ENCODE measurements at places on chromosomes 7 and 10.
A peak's percentile ranks its signal among the peaks of the same experiment; 100 is the strongest.

DNA sequence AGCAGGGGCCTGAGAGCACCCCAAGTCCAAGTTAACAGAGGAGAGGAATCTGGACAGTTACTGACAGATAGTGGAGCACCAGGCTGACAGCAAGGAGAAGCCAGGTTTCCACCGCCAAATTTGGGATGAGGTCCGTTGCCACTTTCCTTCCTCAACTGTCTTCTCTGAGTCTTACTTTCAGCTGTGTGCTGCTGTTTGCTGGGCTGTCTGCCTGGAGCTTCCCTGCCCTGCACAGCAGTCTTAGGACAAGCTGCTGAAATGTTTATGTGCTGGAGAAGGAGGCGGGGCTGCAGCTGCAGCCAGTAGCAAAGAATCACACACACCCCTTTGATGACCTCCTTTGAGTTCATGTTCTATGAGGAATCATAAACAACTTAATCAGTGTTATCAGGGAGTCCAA is 17.4 kb upstream of the CYP3A7 start:
- no peak for DNase-seq

- no peak for DNase-seq
Measured at GRCh38 chr10:77576007-77576367, 61.6 kb downstream of the KCNMA1 start.

DNA sequence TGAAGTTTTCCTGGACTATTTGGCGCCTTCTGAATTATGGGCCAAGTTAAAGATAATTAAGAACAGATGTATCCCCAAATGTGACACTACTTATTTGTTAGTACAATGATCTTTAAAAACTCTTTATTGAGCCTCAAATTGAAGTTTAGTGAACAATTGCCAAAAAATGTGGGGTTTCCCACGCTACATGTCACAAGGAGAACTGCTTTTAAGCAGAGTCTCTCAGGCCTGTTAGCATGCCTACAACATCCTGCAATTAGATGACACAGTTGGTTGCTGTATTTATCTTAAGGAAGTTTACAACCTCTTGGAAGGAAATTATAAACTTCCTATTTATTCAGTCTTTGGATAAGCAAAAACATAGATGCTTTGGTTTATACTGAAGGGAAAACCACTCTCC is 733.0 kb downstream of the TNS3 start:
- DNase-seq: no peak

DNA sequence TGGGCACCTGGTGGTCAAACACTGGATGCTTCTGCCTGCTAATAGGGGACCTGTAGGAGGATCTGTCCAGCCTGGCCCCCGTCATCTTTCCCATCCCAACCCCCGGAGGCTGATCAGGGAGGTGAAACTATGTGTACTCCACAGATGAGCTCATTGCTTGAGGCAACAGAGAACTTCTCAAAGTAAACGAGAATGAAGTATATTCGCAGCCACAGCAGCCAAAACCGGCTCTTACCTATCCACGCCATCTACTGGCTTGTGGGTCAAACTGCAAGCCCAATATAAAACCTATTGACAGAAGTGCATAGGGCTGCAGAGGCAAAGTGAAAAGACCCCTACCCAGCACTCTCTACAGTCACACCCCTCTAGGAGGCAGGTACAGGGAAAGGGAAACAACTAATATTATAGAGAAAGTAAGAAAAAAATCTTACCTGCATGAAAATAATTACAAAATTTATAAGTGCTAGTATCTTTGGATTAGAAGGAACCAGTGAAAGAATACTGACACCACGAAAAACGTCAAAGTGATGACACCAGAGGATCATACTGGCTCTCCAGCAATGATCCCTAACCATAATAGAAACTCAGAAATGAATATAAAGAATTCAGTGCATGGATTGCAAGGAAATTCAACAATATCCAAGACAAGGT is 973.5 kb downstream of the ANKRD7 start:
- no peak for DNase-seq

GRCh38 chr10:17425584-17426262 is 28.7 kb downstream of the ST8SIA6 start:
- DNase-seq: no peak

DNA sequence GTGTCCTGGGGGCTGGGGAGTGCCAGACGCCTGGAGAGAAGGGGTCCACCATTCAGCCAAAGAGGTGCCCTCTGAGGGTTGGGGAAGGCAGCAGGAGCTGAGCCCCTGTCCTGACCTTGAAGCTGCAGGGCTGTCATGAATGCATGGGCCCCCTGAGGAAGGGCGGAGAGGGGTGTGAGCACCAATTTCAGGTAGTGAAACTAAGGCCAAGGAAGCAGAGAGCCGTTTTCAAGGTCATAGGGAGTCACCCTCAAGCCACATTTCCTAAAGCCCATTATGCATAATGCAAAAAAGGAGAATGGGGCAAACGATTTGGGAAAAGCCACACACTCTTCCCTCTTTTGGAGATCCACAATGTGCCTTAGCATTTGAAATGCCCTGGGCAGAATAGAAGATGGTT is 37.2 kb downstream of the FIGNL1 start:
- DNase-seq: no peak

DNA sequence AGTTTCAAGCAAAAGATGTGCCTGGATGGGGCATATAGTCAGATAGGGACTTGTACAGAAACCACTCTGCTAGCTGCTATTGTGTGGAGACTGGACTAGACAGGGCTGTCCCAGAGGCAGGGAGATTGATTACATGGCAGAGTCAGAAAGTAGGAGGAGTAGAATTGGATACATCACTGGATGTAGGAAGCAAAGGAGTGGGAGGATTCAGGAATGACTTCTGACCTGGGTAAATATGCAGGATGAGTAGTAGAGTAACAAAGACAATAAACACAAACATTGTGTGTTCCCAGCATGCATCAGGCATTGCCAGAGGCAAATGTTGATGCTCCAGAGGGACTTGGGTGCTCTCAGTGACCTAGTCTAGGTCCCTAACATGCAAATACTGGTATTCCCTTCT is 30.9 kb upstream of the MAT1A start:
- DNase-seq: no peak

DNA sequence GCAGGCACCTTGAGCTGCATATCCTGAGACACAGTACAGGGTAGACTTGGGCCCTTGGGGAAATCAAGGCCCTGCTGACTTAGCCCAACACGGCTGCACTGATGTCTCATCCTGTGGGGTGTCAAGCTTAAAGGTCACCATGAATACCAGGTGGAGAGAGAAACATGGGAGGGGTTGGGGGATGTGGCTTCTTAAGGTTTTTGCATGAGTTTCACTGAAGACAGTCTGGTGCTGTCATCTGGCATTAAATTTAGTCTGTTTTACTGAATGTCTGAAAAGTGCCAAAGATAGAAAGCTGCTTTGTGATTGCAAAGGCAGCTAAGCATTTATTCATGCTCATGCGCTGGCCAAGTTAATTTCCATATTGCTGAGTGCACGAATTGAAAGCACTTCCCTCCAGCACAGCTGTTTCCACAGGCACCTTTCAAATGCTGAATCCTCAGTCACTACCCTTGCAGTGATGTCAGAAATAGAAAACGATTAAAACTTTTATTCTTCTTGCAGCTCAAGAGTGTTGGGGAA is 102.1 kb downstream of the OSBPL3 start:
- no peak for DNase-seq

DNA sequence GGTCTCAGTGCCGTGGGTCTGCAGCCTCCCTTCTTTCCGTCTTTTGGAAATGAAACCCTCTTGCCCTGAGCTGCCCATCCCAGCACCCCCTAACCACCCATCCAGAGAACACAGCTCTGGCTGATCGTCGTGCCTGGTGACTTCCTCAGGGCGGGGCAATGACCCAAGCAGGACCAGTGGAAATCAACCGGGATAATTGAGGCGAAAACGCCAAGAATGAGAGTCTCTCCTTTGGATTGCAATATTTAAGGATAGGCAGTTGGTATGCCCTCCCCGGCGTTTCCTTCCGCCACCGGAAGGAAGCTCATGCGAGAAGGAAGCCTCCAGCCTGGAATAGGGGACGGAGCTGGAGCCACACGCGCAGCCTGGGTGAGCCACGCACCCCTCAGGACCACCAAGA is 73.7 kb upstream of the PFKP start:
- DNase-seq: no peak

- no peak for DNase-seq
Measured at GRCh38 chr7:136039577-136040345, 62.6 kb upstream of the MTPN start.

DNA sequence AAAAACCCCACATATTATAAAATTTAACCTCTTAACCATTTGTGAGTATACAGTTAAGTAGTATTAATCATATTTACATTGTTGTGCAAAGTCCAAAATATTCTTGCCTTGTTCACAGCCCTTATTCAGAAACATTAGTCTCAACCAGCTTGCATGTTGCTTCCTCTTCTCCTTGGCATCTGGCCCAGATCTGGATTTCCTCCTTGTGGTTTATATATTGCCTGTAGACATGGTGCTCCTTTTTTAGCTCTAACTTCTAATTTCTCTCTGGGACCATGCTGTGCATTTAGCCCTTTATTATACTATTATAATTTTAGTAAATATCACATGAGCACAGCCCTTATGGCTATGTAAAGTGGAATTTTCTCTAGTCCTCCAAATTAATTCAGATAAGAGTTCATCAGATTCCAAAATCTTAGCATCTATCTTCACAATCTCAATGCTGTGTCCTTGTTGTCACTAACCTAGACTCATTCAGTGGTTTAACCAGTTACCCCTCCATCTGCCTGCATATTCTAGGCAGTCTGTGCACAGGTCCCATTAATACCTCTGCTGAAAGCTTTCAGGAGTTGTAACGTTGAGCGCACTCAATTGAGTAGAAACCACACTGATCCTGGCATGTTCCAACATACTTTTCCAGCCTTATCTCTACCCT is 7.9 kb downstream of the CPED1 start:
- DNase-seq: no peak

- DNase-seq: no peak
Measured at GRCh38 chr7:155178096-155178495, 108.0 kb downstream of the HTR5A start.

- DNase-seq: no peak
Measured at GRCh38 chr7:32522746-32523530, 27.6 kb downstream of the AVL9 start.

- no peak for DNase-seq
Measured at GRCh38 chr10:42938351-42938750, 138.5 kb upstream of the RET start.

GRCh38 chr7:16712916-16713315 is 40.6 kb upstream of the TSPAN13 start:
- DNase-seq: no peak

GRCh38 chr10:43186150-43186549 is 47.9 kb downstream of the CSGALNACT2 start:
- DNase-seq: no peak

DNA sequence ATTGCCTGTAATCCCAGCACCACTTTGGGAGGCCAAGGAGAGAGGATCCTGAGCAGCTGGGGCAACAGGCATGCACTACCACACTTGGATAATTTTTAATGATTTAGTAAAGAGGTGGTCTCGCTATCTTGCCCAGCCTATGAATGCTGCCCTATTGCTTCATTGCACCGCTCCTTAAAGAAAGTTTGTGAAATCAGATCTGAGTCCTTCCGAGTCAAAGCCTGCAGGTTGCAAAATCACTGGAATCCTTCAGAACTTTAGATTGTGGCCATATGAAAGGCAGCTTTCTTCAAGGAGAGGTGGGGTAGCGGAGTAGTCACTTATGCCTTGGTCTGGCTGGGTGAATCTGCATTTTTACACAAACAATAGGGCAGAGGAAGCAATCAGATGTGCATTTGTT is 166.3 kb downstream of the ARHGAP12 start:
- no peak for DNase-seq

DNA sequence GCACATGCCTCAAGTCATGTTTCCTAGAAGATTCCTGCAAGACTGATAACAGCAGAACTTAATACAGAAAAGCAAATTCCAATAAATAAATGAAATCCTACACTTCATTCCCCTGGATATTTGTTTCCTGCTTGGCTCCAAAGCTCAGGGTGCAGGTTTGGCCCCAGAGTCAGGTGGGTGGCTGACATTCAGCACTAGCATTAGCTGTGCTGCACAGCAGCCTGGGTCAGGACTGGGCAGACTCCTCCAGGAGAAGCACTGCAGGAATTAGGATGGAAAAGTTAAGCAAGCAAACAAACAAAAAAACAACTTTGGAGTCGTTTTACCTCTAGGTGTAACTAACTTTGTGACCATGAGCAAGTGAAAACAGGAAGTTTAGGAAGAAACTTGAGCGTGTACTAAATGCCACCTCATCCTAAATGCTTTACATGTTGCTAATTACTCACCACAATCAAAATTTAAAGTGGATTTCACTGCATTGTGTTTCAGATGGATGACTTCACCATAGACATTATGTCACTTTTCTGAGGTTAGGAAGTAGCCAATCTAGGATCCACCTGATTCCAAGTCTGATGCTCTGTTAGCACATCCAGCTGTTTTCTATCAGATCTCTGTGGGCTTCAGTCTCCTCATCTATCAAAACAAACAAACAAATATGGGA is 239.4 kb downstream of the C7orf25 start:
- no peak for DNase-seq

DNA sequence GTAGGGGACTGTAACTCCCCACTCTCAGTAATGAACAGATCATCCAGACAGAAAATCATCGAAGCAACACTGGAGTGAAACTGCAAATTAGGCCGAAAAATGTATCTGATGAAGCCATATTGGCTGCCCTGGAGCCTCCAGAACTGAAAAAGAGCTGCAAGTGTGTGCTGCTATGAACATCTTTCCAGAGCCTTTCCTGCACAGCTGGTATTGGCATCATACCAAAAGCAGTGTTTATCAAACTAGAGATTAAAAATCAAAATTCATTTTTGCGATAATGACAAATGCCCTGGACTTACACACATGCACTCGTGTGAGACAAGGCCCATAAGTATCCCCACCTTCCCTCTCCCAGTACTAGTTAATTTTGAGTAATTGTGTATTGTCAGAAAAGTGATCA is 6.8 kb upstream of the CLDN12 start:
- no peak for DNase-seq

- no peak for DNase-seq
Measured at GRCh38 chr10:132679640-132680039, 106.3 kb downstream of the NKX6-2 start.

- no peak for DNase-seq
Measured at GRCh38 chr7:155106356-155106755, 36.2 kb downstream of the HTR5A start.

GRCh38 chr10:68870545-68871104 is 30.5 kb upstream of the DDX50 start:
- no peak for DNase-seq

GRCh38 chr10:49169776-49170175 is 18.4 kb downstream of the TMEM273 start:
- no peak for DNase-seq

DNA sequence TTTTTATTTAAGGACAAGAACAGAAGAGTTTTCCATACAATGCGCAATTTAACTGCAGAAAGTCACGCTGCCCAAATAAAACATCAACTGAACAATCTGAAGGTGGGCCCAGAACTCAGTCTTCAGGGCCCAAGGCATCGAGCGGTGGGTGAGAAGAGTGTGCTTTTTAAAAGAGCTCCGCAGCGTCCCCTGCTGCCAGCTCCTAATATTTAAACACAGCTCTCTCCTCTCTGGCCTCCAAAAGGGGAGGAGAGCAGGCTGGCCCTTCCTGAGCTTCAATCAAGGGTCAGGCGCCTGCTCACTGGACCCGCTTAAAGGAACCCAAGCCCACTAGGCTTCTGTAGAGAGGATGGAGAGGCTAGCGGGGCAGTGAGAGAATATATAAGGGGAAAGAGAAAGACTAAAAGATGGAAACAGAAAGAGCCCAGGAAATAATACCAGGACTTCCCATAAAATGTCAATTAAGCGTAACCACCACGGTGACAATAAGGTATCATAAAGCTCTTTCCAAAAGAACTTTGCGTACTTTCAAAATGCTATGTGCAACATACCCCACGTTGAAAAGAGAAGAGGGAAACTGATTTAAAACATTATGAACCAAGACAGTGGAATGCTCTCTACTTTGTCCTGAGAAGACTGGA is 2.8 kb downstream of the FAM53B start:
- DNase-seq: peak; percentile 61

GRCh38 chr7:137774793-137775201 is 72.0 kb downstream of the DGKI start:
- no peak for DNase-seq
